ENCODE measurements at places on chromosomes 2 and 18.

GRCh38 chr2:177398290-177398683 is 5.7 kb downstream of the AGPS start:
- no peak for DNase-seq

DNA sequence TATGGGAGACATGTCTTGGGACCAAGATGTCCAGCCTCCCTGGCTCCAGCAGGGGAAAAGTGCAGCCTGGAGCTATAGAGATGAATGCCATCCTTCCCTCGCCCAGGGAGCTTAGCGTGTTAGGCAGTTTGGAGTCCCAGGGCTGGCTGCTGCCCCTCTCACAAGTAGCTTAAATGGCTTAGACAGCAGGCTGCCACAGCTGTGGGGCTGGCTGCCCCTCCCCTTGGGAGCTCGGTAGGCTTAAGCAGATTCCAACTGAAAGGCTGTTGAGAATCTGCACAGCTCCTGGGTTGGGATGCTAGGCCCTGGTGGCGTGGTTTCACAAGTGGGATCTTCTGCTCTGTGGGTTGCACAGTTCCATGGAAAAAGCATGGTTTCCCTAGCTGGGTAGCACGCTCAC is 940.5 kb upstream of the DDX18 start:
- DNase-seq, result no peak

DNA sequence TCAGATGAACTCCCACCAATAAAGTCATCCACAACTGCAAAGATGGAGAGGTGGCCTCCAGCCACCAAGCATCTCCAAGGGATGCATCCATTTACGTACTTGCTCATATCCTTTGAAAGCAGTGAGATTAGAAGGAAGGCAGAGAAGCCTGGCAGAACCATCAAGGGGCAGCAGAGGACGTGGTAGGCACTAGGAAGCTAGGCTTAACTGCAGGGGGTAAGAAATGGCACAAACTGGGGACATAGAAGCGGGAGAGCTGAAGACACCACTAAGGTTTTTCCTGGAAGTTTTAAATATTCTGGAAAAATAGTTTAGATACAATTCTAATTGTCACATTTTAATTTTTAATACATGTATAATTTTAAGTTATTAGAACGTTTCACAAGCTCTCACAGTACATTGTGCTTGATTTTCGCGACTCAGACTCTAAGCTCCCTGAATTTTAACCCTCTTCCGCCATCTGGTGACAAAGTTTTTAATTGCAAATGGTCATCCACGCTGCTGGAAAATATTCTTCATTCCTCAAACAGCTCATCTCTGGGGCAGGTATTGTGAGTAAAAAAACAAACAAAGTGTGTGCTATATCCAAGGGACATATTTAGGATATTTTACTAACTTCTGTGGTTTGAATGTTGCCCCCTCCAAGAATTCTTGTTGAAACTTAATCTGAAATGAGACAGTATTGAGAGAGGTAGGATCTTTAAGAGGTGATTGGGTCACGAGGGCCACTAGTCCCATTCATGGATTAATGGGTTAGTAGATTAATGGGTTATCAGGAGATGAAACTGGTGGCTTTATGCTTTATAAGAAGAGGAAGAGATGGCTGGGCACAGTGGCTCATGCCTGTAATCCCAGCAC is 1.6 kb upstream of the PSTPIP2 start:
- peak; percentile 30 for DNase-seq

DNA sequence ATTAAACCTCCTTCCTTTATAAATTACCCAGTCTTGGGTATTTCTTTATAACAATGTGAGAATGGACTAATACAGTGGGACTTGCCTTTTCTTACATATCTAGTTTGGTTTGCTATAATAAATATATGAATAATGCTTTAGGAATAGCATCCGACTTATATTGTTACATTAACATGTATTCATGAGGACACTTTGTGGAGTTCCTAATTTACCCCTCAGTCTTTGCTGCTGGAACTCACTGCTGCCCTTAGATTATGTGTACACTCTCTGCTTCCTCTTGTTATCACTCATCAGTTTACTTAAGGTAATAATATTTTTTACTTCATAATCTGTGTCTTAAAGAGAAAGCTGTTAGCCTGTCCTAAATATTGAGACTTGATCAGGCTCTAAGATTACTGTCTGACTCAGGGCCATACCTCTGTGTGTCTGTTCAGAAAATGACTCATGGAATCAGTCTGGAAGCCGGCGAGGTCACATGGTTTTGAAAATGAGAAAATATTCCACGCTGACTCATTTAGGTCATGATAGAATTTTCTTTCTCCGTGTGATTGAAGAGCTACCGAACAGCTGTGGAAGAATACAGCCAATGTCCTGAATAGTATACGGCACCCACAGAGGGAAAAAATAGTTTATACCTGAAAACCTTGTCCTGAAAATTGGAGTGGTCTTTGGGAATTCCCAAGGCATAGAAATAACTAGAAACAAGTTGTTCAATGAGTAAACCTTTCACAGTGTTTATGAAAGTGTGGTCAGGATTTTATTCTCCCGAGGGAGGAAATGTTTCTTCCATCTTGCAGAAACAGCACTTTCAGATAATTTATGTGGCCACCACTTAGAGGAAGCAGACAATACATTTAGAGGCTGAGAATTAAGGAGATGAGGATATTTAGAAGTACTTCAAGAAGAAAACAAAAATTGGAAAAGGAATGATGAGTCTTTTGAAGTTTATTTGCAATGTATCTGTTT is 156.4 kb downstream of the DSEL start:
- DNase-seq, result no peak

- DNase-seq, result no peak
Observed at GRCh38 chr2:74503506-74504475, 3.7 kb downstream of the PCGF1 start.

DNA sequence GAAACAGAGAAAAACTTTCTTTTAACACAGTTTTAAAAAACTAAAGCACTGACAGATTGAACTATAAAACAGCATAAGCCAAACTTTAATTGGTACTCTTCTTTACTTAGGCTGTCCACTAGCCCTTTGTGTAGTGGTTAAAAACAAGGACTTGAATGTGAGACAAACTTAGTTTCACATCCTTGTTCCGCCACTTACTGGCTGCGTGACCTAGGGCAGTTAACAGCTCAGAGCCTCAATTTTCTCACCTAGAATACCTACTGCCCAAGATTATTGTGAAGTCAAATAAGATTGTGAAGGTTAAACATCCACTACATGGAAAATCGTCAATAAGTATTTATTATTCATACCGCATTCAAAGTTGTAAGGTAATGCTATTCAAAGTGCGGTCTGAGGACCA is 2.0 kb downstream of the WDR35 start:
- no peak for DNase-seq

DNA sequence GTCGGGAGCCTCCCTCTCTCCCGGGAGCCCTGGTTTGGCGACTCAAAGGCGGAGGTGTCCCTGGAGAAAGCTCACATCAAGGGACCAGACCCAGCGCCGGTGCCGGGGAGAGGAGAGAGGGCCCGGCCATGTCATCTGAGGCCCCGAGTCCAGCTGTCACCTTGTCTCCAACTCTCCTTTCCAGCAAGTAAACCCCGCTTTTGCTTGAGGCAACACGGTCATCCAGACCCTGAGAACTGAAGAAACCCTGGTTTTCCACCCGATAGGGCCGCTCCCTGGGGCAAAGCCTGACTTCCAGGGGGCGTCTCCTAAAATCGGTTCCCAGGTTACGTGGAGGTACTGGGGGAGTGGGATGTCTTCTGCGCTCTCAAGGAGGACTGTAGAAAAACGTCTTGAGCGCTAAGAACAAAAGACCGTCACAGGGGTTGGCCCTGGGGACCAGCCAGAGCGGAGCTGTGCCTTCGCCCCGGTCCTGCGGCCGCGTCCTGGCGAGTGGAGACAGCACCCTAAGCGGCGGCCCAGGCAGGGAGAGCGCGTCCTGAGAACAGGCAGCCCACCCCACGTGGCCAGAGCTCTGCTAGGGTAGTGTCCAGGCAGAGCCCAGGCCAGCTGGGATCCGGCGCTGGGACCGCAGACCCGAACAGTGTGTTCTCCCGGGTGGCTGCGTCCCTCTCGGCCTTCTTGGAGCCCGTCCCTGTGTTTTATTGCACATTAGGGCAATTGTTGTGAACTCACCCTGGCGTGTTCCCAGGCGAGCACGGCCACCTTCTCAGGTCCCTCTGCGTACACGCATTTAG is 55.7 kb downstream of the TMEM18 start:
- DNase-seq, result no peak

- no peak for DNase-seq
Observed at GRCh38 chr2:104690255-104690984, 163.5 kb upstream of the POU3F3 start.

GRCh38 chr2:38268691-38269327 is 108.3 kb downstream of the ATL2 start:
- DNase-seq, result no peak
